Mesothelial cell of epicardium (in vitro differentiated cells): ENCODE measurements at places on chromosomes 12 and 14. TPM values are rescaled to one million over a fixed set of nuclear protein-coding genes. Genes with fewer than 3 reads are reported as not detected.

The TAS2R46 gene
- total RNA-seq = 3.8 to 3.9 TPM (median 3.9 TPM) in 3 replicates

The SERPINA3 gene
- 0.11 to 0.29 TPM in 2 of 3 replicates, not detected in the other for total RNA-seq

GRCh38 chr14:103185051-103186029, 62.1 kb downstream of the TNFAIP2 start:
- no peak for DNase-seq

DNA sequence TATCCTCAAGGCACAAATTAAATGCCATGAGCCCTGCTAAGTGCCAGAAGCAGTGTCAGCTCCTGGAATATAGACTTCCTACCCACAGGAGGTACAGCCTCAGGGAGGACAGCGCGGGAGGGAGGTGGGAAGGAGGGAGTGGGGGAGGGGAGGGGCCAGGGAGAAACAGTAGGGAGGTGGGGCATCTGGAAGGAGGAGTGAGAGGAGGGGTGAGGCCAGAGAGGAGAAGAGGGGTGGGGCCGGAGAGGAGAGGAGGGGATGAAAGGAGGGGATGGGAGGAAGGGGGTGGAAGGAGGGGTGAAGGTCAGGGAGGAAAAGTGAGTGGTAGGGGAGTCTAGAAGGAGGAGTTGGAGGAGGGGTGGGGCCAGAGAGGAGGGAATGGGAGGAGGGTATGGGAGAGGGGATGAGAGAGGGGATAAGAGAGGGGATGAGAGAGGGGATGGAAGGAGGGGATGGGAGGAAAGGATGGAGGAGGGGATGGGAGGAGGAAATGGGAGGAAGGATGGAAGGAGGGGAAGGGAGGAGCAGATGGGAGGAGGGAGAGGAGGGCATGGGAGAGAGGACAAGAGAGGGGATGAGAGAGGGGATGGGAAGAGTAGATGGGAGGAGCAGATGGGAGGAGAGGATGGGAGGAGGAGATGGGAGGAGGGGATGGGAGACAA, 9.2 kb upstream of the CCDC197 start:
- no peak for DNase-seq

DNA sequence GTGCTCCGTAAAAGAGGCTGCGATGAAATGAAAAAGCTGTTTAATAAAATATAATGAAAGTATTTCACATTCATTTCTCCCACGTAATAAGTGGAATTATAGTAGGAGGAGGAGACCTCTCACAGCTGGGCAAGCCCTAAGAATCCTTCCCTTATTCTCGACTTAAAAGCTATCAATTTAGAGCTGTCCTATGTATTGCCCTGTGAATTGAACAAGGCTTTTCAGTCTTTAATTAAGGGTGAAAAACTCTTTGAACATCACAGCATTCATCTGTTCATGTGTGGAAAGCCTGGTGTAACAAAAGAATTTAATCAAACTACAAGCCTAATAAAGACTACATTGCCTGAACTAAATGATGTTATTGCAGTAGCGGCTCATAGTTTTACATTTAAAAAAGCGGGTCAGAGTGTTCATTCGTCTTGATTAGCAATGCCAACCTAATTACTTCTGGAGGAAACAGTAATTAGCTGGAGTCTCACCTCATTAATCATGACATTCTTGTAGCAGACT, 142.0 kb downstream of the ETNK1 start:
- no peak for DNase-seq
